GM19239 (cell line): ENCODE measurements at places on chromosomes 12 and 14.

DNA sequence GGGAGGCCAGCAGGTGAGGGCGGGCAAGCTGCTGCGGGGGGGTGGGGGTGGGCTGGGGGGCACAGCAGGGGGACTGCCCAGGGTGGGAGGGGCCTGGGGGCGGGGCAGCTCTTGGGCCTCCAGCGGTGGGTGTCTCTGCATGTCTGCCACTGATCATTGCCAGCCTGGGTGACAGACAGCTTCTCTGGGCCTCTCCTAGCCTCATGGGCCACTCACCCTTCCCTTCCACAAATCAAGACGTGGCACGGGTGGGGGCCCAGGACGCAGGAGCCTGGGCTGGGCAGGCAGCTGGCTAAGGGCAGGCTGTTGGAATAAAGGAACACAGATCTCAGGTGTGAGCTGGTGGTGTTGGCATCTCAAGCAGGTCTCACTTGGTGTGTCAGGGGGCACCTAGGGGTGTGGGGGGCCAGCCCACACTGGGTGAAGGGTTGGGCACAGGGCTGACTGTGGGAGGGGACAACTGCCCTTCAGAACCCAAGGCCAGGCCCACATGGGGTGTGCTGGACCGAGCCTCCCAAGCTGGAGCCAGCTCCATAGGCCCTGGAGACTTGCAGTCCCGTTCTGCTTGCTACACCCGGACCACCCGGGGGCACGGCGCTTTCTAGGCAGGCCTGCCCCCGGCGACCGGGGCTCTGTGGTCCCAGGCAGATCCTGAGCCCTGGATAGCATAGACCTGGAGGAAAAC, 3.0 kb downstream of the TEDC1 start:
- DNase-seq = no peak

- no peak for DNase-seq
Observed at GRCh38 chr14:23385642-23386265, 8.9 kb downstream of the CMTM5 start.

- DNase-seq = no peak
Observed at GRCh38 chr12:132639956-132640520, 21.5 kb downstream of the P2RX2 start.

DNA sequence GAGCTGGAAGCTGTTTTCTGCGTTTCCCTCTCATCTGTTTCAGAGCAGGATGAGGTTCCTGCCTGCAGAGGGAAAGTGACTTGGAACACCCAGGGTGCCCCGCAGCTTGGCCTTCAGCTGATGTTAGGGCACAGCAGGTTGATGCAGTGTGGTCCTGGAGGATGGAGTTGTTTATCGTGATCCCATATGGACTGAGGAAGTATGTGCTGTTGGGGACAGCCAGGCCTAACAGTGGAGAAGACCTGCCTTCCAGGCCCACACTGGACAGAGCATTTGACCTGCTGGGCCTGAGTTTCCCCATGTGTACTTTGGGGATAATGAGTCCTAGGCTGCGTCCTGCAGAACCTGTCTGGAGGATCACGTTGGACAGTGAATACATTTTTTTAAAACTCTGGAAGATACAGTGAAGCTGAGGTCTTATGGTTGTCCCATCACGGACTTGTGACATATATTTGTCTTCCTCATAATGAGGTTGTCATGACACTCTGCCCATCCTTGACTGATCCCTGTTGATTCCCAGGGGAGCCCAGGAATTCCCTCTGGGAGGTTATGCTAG, 12.8 kb downstream of the SERPINA1 start:
- no peak for DNase-seq

GRCh38 chr12:132185705-132186104, 41.4 kb downstream of the NOC4L start:
- DNase-seq = no peak

- no peak for DNase-seq
Observed at GRCh38 chr12:100688451-100688864, 106.1 kb upstream of the ANO4 start.

DNA sequence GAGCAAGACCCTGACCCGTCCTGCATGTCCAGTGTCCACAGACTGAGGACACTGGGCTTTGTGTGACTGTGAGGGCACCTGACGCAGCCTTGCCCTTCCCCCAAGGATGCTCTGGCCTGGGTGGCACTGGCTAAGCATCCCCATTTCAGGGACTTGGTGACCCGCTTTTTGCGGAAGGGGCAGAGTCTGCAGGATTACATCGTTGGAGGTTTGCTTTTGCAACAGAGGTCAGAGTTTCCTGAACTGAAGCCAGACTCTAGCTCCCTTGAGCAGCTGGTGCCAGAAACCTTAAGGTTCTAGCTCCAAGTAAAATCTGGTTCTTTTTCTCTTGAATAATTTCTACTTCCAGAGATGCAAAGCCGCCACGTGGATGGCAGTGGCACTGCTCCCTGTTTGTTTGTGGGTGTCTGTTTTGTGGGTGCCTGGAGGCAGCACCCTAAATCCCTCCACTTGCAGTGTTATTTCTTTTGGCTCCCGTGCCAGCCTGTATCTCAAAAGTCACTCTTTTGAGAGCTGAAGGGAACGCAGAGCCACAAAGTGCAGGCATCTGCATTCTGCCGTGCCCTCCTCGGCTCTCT, 184.7 kb downstream of the TSPAN9 start:
- DNase-seq = no peak

- DNase-seq = no peak
Observed at GRCh38 chr12:12717586-12718380, 615 bp downstream of the CDKN1B start.

DNA sequence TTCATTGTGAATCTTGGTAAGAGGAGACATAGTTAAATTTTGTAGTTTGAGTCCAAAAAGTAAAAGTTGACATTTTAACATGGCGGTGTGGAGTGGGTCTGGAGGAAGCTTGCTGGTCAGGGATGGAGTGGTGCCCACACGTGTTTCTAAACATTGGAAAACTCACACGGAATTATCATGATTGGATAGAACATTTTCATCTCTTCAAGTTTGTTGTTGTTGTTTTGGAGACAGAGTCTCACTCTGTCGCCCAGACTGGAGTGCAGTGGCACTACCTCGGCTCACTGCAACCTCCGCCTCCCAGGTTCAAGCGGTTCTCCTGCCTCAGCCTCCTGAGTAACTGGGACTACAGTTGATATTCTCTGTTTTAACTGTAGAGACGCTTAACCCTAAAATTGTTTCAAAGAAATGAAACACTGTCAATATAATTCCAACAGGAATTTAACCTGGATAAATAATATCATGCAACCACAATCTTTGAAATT, 502 bp upstream of the MBIP start:
- no peak for DNase-seq

- DNase-seq = no peak
Observed at GRCh38 chr14:86619726-86620125, 1089.8 kb downstream of the FLRT2 start.

DNA sequence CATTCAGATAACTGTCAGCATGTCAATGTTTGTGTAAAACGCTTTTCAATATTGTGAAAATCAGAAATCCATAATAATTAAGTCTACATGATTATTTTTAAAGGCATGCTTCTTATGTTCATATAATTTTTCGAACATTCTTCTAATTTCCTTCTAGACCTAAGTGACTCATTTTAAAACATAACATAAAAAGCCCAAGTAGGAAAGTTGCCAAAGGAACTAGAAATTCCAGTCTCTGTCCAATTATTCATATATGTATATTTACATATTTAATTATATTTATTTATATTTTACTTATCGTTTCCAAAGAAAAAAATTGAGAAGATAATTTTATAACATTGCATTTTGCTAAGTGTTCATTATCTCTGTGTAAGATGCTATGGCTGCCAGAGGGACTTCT, 110.4 kb downstream of the TMTC1 start:
- no peak for DNase-seq

GRCh38 chr12:39372929-39373328, 70.0 kb downstream of the KIF21A start:
- DNase-seq = no peak

DNA sequence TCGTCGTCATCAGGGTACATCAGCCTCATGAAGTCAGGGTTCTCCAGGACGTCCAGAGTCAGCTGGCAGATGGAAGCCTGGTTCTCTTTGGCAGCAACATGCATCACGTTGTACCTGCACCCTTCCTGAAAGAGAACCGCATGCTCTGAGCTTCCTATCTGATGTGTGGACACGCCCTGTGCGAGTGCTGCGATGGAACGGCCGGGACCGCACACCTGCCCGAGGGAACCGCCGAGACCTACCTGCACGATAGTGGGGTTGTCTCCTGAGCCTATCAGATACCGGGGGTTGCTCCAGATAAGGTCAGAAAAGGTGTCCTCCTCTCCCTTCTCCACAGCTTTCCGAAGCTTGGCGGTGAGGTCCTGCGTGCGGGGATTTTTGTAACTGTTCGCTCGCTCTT, 13.7 kb downstream of the ANKLE2 start:
- DNase-seq = no peak

GRCh38 chr12:54159589-54159988, 29.2 kb downstream of the SMUG1 start:
- no peak for DNase-seq

DNA sequence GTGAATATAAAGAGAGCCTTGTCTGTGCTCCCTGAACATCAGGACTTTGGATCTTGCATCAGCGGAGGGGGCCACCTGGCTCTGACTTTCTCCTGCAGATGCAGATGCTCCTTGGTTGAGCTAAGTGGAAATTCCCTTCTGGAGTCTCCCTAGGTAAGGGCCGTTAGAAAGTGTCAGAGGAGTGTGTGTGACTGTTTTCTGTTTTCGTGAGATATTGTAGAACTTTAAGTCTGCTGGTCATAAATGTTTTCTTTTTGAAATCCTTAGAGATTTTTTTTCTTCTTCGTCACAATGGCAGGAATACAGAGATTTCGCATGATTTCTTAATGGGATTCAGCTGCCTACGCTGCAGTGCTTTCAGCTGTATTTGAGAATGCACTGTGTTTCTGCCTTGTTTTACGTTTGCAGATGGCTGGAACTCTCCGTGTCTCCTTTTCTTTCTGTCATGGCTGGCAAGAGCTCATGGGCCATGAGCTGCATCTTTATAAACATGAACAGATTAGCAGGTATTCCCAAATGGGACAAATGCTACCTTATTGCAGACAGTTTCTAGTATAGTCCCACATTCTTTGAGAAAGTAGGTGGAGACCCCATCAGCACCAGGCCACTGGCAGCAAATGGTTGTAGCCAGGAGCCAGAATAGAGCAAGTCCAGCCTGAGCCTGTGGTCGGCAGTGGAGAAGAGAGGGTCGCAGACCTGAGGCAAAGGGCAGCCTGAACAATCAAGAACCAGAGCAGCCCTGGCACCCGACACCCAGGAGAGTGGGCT, 76.2 kb upstream of the FRMD6 start:
- no peak for DNase-seq

- no peak for DNase-seq
Observed at GRCh38 chr12:102629262-102629888, 149.0 kb upstream of the IGF1 start.

DNA sequence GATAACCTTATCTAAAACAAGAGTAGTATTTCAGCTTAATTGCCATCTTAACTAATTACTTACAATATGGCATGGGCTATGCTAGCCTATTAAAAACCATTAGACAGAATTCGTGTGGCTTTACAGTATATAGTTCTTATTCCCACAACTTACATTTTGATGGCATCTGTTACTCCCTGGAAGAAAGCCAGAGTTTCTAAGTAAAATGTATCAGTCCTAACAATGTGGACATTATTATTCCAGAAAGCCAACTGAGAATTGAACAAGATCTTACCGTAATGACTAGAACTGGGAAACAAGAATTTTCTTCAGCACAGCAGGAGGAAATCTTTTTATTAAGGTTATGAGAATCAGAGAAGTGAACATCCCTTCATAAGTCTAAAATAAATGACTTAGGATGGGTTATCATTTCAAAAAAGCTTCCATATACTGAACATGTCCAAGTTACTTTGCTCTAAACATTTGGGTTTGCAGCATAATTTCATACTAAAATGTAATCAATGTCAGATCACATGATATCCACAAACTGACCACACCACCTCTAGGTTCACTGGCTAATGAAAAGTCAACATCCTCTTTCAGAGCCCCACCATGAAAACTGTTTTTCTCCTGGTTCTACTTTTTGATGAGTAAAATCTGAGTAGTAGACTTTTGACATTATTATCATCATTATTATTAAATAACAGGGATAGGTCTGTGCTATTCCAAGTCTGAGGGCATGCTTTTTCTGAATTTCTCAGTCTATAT, 179.7 kb downstream of the SSPN start:
- DNase-seq = no peak

DNA sequence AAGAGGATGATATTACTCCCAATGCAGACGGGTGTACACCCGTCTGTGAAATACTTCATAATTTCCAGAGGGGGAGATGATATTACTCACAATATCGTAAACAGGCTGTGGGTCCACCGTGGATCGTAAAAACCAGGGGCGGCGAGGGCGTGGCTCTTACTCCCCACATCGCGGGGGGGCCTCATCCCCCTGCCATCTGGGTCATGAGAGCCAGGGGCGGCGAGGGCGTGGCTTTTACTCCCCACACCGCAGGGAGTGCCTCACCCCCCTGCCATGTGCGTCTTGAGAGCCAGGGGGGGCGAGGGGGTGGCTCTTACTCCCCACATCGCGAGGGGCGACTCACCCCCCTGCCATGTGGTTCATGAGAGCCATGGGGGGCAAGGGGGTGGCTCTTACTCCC, 86.2 kb upstream of the GNG2 start:
- no peak for DNase-seq

DNA sequence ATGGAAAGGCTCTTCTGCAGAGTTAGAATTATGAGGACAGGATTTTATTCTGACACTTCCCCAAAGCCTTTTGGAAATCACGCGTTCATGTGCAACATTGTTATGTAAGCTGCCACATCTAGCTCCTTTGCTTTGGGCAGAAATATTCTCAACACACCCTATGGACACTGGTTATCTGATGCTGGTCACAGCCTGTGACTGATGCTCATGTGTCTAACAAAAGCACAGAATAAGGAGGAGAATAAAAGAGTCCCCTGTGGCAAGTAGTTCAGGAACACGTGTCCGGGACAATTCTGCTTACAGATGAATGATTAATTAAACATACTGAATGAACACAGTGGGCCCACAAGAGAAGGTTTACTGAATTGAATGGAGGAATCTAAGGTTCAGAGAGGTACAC, 22.1 kb downstream of the FOXN3 start:
- no peak for DNase-seq

GRCh38 chr12:2034633-2035430, 18.0 kb upstream of the CACNA1C start:
- DNase-seq = peak; percentile 83

DNA sequence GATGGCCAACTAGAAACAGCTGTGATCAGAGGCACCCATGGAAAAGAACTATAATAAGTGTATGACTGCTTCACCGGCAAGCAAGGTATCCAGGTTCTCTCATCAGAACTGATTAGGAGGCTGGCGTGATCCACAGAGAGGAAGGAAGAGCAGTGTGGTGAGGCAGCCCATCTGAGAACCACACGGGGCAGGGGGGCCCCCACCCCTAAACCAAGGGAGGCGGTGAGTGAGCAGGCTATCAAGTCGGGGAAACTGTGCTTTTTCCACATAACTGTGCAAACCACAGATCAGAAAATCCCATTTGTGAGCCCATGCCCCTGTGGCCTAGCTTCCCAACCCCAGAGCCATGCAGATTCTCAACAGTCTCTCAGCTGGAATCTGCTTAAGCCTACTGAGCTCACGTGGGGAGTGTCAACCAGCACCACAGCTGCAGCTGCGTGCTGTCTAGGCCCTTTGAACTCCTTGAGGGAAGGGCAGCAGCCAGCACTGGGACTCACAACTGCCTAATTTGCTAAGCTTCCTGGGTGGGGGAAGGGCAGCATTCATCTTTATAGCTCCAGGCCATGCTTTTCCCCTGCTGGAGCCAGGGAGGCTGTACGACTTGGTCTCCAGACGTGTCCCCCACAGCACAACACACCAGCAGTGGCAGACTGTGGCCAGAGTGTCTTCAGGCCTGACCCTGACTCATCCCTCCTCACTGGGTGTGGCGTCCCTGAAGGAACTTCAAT, 444.4 kb upstream of the ATP2B1 start:
- DNase-seq = no peak
